NAMALWA (cell line): ENCODE measurements at places on chromosomes 2 and 18.
A peak's percentile ranks its signal among the peaks of the same experiment; 100 is the strongest.

DNA sequence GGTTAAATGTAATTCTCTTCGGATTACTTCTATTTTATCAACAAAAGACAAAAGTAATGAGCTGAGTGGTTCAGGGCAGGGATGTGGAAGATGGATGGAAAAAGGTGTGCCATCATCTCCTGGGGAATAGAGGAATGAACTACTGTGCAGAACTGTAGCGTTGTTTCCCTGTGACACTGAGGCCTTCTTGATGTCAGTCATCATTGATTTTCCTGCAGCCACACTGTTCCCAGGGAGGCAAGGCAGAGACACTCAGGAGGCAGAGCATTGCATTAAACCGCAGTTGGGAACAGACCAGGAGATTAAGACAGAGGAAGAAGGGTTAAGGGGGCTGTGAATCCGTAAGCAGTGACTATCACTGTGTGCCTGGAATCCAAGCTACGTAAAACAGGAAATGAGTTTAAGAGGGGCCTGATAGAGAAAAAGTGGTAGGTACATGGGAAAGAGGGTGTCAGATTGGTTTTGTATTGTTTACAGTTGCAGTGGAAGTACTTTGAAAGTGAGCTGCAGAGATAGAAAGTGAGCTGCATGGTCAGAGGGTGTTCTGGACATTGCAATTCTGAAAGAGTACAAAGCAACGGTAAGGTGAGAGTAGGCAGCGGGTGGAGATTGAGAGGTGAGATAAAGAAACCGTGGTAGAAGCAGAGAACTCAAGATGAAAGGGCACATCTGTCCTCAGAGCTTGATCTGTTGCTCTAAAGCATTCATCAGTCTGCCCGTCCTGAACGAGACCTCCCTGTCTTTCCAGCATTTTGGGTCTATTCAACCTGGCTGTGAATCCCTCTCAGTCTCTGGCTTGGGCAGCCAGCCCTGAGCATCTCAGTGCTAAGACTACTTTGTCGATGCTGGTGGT is 793.4 kb upstream of the CELF4 start:
- DNase-seq = no peak

- no peak for DNase-seq
Measured at GRCh38 chr2:62335612-62336011, 139.7 kb downstream of the B3GNT2 start.

DNA sequence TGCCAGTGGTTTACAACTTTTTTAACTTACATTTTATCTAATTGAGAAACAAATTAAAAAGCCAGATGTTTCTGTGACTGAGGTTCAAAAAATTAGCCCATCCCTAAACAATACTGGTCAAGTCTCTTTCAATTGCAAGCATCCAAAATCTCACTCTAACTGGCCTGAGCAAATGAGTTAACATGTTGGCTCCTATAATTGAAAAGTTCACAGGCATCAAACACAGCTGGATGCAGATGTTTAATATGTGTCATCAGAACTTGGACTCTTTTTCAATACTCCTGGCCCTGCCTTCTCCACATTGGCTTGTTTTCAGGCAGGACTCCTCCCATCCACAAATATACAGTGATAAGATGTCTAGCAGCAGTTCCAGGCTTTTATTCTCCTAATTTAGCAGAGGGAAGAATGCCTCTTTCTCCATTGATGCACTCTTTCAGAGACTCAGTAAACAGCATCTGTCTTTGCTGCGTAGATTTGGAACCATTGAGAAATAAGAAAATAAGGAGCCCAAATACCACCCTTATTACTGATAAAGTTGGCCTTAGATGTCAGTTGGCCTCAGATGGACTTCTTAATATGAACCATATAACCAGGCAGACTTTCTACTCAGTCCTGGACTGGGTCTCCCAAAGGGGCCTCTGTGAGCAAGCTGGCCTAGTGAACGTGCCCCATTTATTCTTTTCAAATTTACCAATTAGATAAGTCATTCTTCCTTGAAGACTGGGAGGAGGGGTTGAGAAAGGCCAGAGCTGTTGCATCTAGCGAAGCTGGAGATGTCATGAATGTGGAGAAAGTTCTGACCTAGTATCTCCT is 30.4 kb upstream of the FN1 start:
- no peak for DNase-seq

GRCh38 chr18:47121146-47121545 is 29.2 kb downstream of the HDHD2 start:
- DNase-seq = no peak

DNA sequence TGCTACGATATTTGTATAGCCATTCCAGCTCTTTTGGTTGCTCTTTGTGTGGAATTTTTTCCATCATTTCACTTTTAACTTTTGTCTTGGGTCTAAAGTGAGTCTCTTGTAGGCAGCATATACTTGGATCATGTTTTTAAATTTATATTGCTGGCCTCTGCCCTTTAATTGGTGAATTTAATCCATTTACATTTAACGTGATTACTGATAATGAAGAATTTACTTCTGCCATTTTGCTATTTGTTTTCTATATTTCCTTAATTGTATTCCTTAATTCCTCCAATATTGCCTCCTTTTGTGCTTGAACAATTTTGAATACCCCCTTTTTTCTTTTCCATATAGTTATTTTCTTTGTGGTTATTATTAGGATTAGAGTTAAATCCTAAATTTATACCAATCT is 21.0 kb upstream of the ADNP2 start:
- DNase-seq = no peak

DNA sequence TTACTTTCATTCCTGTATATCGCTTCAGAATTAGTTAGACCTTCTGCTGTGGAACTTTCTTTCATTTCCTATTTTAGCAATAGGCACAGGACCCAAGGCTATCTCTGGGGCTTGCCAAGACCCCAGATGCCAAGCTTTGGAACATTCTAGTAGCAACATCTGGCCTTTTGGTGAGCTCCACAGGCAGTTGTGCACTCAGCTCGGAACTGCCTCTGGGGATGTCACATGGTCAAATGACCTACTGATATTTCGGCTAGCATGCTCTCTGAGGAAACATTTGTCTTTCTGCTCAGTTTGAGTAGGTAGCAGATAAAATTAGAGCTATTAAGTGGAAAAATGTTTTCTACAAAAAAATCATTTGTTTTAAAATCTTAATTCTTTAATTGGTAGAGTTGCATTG is 76.6 kb upstream of the ITGA4 start:
- no peak for DNase-seq

DNA sequence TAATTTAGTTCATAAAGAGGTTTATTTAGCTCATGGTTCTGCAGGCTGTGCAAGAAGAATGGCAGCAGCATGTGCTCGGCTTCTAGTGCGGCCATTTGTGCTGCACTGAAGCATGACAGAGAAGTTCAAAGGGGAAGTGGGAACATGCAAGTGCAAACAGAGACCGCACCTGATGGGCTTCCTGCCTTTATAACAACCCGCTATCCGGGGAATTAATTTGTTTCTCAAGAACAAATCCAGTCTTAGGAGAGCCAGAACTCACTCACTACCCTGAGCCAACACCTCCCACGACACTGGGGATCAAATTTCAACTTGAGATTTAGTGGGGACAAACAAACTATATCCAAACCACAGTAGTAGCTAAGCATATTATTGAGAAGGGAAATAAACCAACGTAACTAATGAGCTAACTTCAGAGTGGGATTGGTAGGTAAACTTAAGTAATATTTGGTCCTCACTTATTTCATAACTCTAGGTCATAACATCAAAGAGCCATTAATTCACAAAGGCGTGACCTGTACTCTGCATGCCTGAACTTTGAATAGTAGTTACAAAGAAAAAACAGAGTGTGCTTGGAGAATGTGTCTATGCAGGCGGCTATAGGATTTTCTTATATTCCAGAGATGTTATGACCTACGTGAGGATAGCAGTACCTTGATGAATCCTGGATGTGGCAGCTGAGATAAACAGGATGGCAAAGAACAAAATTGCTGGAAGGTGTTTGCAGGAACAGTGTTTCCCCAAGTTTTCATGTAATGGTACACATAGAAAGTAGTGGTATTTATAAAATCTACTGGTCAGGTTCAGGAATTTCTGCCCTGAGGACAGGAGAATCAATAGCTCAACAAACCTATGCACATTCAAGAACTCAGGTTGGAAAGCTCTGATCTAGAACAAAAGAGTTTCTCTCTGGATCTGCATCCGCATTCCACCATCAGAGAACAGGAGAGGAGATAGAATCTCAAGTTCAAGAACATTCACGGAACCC is 845.9 kb upstream of the ID2 start:
- peak; percentile 83 for DNase-seq

DNA sequence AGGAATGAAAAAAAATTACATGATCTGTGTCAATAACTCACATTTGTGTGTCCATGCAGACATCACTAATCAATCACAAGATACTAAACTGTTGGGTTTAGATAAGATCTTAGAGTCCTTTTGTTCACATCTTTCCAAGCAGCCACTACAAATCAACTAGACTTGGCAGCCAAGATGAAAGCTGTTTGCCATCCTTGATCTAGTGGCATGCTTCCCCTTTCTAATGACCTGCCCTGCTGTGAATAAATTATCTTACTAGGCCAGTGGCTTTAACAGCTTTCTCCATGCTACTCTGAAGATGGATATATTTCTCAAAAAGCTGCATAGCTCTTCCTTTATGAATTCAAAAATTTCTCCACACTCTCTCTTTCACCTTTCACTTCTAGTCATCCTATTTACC is 1338.0 kb upstream of the ACVR2A start:
- DNase-seq = no peak

DNA sequence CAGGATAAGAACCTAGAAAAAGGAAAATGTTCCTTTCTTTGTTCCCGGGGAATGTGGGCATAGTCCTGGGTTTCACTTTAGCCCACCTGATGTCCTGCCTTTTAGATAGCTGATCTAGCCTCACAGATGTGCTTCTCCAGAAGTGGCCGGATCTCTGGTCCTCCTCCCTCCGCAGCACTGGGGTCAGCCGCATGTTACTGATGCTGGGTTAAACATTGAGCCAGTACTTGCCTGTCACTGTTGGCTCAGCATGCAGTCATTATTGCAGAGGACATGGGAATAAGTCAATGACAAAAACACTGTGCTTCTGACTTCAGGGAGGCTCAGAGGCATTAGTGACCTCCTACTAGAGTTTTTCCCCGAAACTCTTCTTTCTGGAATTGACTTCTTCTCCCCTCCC is 27.6 kb downstream of the NCK2 start:
- no peak for DNase-seq
